ENCODE measurements at places on chromosomes 2 and 18. TPM values are rescaled to one million over a fixed set of nuclear protein-coding genes. Genes with fewer than 3 reads are reported as not detected.
A peak's percentile ranks its signal among the peaks of the same experiment; 100 is the strongest.

Gene PAX8
- total RNA-seq, result 1.6 TPM

GRCh38 chr2:230160112-230160660, 59.6 kb downstream of the SP110 start:
- H3K4me3 ChIP-seq, result no peak overlapping the region
- no peaks in the 10 kb centered on the region for H3K27me3 ChIP-seq
- peaks cover 13% of the 10 kb centered on the region for H3K36me3 ChIP-seq
- H3K4me1 ChIP-seq, result peaks cover 14% of the 10 kb centered on the region
- DNase-seq, result peak; percentile 58

Gene CAPN14
- total RNA-seq, result 0.33 TPM

Gene DNER
- total RNA-seq, result not detected

Gene DYNAP
- total RNA-seq, result not detected

Gene FBLN7
- 0.26 TPM for total RNA-seq

DNA sequence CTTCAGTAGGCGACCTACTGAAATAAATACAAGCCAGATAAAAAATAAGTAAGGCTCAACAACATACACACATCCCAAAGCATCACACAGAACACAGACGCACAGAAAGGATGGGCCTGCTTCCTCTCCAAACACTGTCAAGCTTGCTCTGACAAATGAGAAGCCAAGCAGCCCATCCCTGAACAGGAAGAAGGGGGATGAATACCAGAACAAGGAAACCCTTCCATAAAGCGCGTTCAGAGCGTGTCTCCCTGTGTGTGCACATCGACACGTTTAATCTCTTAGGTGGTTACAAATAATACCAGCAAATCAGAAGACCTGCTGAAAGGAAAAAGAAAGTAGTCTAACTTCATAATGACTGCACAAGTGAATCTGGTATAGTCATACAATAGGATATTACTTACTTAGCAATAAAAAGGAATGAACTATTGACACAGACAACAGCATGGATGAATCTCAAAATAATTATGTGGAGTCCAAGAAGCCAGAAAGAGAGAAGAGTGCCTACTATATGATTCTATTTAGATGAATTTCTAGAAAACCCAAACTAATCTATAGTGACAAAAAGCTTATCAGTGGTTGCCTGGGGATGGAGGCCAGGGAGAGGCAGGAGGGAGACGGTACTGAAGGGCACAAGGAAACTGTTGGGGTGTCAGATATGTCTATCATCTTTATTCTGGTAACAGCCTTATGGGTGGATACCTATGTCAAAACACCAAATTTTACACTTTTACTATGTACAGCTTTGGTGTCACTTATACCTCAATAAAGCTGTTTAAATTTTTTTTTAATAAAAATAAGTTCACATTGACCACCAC, 26.8 kb downstream of the MBOAT2 start:
- no peak overlapping the region for H3K27ac ChIP-seq
- no peak for DNase-seq
- no peaks in the 10 kb centered on the region for H3K4me1 ChIP-seq

DNA sequence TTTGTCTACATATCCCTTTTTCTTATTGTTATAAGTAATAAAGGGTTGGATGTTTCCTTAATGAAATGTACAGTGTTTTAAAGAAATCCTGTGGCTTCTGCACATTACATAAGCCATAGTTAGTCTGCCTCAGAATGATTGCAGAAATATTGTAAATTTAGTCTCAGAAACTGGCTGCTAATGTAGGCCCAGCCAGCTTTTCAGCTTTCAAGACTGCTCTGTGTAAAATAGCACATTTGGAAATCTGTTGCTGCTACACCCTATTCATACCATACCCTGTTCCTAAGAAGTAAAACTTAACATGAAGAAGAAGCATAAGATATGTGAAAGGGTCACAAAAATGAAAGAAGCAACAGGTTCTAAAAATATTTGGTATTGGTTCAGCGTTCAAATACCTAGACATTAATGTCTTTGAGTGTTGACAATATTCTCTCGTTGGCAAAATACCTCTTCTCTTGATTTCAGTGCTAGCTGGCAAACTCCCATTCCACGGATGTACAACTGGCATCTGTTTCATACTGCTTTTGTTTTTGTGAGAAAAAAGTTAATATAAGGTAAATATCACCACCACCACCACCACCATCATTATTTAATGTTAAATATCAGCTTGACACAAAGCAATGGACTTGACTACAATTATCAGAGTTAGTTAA, 19.2 kb upstream of the NCKAP1 start:
- peaks cover 5% of the 10 kb centered on the region for H3K4me1 ChIP-seq
- no peak overlapping the region for H3K27ac ChIP-seq
- H3K36me3 ChIP-seq, result no peaks in the 10 kb centered on the region

Measured in activated CD8-positive, alpha-beta memory T cell treated with anti-CD3 and anti-CD28 coated beads, Interleukin-2, amount 10 ng/mL, durations not matched to agents 7 days and 5 days (primary cell).